NCI-H2107 (cell line): ENCODE measurements at places on chromosomes 2 and 18.

GRCh38 chr2:142930835-142931398 lies 53.5 kb downstream of the KYNU start:
- DNase-seq = no peak

DNA sequence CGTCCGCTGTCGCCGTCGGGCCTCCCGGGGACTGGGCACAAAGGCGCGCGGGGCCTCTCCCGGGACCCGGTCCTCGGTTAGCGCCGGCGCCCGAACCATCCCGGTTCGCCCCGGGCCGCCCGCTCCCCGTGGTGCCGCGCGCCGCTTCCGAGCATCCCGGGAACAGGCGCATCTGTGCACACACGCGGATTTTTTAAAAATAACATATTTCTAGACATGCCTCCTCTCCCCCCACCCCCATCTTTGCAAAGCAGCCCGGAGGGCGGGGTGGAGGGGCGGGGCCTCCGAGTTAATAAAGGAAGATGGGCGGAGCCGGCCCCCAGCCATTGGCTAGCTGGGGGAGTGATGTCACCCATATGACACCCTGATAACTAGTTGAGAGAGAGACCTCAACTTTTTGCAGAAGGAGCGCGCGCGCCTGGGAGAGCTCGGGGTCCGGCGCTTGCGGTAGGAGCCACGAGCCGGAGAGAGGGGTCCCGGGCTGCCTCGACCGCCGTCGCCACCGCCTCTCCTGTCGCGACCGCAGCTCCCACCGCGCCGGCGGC lies at the start of gene SOX11:
Gene SOX11 (plus strand): TSS at position 400 of the 545 bp plus-strand sequence. CDS start 338 bp downstream, outside the sequence.
- DNase-seq = peak; percentile 91

DNA sequence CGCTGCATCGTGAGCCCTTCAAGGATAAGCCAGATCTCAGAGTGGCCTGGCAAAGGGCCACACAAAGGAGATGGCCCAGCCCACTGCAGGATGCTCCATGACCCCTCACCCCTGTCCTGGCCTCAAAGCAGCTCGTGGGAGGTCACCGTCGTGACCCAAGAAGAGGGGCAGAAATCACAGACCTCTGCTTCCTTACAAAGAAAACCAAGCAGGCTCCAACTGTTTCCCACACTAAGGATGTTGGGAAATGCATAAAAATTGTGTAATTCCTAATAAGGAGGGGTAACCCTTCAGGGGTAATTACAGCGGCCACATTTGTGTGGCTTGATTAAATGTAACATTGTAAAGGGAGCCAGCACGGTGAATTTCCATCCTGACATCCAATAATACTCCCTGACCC lies 102.3 kb downstream of the BOD1L2 start:
- no peak for DNase-seq

DNA sequence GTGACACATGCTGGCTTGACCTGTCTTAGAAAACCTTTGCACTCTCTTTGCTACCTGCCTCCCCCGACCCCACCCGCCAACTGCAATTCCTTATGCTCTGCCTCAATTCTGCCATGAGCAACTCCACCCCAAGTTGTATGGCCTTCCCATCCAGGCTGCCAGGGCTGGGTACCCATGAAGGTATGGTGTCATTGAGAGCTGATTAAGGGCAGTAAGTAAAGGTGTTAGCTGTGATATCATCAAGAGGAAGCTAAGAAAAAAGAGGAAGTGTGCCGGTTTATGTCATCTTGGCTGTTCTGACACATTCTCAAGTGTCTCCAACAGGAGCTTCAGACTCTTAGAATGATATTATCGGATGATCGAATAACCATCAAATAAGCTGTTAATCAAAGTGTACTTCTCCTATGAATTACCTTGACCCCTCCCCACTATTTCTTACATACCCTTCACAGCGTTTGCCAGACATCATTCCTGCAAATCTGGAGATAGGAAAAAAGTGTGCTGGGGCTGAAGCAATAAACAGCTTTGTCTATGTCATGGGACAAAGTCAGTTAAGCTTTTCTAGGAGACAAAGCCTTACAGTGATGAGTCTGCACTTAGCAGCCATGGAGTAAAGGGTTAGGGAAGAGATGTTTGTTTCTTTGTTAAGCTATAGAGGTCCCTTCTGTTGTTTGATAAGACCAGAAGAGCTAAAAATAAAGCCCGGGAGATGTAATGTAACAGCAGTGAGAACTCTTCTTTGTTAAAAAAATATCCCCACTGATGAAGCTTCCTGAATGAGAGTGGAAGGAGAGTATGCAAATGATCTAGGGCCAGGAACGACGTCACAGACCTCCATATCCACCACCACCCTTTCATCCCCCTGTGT lies 40.4 kb upstream of the SMAD2 start:
- DNase-seq = no peak

DNA sequence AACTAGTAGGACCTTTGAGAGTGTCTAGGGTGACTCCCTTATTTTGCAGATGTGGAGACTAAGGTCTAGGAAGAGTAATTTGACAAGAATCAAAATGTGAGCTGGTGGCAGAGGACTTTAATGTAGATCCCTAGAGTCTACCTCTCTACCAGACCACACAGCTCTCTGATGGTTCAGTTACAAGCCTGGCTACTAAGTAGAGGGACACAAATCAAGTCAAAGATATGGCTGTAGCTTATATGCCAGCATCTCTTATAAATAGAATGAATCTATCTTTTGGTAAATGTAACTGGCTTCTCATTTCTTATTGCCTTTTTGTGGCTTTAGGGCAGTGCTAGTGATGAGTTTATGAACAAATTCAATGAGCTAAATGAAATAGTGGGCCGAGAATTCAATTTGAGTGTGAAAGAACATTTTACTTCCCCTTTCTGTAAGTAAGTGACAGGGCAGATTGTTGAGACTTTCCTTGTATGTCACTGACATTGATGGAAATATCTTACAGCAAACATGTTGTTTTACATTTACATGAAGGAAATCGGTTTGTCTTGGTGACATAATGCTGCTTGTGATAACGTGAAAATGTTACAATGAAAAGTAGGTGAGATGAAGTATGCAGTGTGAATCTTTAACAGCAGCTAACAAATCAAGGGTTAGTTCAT lies 28.3 kb downstream of the CSRNP3 start:
- DNase-seq = no peak

DNA sequence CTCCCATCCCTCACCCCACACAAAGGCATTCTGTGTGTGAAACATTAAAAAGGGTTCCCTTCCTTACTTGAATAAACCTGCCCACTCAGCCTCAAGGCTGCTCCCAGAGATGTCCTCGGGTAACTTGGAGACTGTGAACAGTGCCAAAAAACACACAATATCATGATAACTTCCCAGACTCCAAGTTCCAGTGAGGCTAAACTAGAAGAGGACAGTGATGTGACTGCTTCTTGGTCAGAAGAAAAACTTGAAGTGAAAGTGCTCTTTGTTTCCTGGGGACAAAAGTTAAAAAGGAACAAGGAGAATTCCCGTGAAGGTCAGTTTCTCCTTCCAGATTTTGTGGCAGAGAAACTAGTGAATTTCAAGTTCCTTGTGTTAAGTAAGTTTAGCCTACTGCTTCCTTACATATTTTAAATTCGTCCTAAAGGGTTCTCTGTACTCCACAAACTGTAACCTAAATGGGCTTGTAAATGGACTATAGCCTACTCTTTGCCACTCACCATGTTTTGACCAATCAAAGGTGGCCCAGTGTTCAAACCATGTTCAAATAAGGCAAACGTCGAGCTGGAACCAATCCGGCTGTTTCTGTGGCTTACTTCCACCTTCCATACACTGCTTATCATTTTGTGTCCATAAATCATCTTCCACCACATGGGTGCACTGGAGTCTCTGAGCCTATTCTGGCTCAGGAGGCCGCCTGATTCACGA lies 20.4 kb downstream of the TPRKB start:
- DNase-seq = no peak

GRCh38 chr18:9890196-9890595 lies 4.4 kb downstream of the TXNDC2 start:
- DNase-seq = no peak
